T1000 (cell line): ENCODE measurements at places on chromosomes 16 and 17.

GRCh38 chr17:6608321-6608720, 32.2 kb downstream of the KIAA0753 start:
- DNase-seq: no peak

- no peak for DNase-seq
Measured at GRCh38 chr16:46884513-46885293, 541 bp downstream of the GPT2 start.

DNA sequence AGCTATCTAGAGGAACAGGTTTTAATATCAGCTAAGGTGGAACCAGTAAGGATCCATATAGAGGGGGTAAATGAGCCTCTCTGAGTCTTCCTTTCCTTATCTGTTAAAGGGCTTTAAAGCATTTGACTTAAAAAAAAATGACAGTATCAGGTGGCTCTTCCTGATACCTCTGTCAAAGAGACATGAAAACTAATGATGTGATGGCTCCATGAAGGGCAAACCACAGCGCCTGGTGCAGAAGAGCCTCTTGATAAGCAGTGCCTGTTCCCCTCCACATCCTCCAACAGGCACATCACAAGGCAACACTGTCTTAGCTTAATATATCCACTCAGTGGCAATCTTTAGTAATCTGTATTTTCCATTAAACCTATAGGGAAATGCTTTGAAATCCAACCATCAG, 68.9 kb downstream of the USP31 start:
- no peak for DNase-seq

DNA sequence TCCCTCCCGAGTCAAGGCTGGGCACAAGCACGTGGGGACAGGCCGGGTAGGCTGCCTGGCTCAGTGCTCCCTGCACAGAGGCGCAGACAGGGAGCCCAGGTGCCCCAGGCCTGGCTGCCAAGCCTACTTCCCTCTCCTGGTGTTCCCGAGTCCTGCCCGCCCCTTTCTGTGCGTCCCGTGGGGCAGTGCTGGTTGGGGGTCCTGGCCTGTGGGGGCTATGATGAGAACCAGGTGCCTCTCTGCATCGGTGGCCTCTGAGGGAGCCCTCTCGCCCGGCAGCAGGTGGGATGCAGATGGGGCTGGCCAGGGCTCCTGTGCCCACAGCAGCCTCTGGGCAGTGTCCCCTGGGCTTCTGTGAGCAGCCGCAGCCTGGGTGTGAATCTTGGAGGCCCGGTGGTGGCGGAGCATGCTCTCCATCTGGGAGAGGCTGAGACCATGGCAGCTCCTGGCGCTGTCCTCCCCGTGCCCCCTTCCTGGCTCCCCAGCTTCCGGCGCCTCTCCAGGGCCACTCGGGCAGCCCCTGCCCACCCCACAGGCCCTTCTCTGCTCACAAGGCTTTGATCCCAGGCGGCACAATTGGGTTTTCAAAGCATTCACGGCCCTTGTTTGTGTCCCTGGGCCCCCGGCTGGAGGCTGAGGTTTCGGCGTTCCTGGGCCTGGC, 7.2 kb downstream of the CENPX start:
- DNase-seq: no peak

DNA sequence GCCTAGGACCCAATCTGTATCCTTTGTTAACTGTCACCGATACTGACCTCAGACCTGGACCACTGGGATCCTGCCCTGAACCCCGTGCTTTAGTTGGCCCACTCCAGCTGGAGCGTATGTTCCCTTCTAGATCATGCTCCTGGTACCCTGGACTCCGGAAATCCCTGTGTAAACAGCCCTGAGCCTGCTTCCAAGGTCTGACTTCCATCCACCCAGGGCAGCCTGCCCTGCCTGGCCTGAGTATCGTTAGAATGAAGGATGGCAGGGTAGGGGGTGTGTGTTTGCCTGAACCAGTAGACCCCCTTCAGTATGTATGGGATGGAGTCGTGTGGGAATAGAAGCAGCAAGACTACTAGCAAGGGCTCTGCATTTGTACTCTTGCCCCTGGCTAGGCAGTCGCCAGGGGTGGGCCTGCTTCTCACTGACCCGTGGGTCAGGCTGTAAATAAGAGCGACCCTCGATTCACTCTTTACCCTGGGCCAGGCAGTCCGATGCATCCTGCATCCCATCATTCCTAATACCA, 691 bp upstream of the TMEM98 start:
- DNase-seq: no peak
